ENCODE measurements at places on chromosomes 4 and X.

- DNase-seq: no peak
Observed at GRCh38 chrX:20432746-20433387, 166.2 kb upstream of the RPS6KA3 start.

DNA sequence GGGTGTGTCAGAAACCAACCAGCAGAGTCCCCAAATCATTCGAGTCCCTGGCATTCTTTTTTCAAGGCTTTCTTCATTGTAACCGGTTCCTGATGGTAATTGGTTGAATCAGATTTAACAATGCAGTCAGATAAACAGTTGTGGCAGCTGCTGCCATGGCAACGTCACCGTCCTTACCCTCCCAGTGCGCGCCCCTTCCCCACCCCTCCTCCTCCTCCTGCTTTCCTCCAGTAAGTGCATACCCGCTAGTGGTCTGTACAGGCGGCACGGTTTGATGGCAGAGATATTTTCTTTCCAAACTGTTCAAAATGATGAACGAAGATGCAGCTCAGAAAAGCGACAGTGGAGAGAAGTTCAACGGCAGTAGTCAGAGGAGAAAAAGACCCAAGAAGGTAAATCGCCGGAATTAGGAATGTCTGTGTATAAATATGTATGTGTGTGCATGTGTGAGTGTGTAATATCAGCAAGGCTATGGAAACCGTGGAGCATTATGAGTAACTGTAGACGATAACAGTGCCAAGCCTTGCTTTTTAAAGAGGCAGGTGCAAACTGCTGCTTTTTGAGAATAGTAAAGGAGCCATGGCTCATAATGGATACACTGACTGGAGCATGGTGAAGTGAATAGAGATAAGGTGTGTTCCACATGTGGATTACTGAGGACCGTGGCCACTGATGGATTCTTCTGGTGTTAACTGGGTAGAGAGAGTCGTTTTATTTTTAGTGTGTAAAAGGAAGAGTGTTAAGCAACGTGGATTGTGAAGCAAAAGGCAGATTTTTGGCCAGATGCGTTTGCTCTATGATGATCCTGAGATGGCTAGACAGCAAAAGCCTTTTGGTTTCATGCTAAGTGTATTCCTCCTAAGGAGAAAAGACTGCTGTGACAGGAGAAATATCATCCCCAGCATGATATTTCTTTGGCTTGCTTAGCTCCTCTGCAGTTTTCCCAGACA lies at the start of gene ANK2:
Gene ANK2, plus strand, starts transcription at position 233 of the 950 bp plus-strand sequence. Its CDS starts 76 bp downstream, at position 309.
- no peak for DNase-seq

GRCh38 chr4:11436084-11436483 lies 7.4 kb upstream of the HS3ST1 start:
- DNase-seq: no peak

DNA sequence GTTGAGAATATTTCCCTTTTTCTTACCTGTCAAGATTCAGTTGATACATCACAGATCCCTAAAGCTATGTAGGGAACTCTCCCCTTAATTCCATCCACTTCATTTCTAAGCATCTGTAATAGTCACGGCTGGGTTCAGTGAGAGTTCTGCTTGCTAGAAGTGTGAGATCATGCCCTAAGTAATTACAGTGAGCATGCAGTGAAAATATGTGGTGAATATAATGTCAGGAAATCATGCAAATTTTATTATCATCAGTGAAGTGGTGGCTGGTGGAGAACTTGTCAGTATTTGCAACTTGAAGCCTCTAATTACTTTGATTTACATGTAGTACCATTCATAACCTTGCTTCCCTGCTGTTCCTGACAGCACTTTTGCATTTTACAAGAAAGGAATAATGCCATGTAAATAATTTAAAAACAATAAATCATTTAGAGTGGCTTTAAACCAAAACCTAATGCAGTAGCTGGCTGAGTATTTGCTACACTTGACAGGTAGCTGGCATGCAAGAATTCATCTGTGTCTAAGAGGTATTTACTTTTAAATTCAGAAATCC lies 28.3 kb upstream of the CFAP299 start:
- DNase-seq: no peak

DNA sequence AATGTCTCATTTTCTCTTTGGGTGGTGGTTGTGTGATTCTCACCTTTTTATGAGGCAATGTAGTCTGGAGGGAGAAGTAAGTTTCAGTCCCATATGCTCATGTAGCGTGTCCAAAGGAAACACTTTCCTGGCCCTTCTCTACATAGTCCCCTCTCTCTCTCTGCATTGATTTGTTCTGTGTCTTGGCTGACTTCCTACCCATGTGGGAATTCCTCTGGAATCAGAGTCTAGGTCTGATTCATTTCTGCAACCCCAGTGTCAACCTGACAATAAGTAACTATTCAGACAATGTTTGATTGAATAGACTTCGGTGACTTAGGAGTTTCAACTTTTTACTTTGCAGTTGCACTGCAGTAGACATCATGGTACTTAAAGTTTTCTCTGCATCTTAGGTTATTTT lies 2.7 kb upstream of the ALAS2 start:
- DNase-seq: no peak

GRCh38 chr4:53012738-53013137 lies 150.6 kb downstream of the RASL11B start:
- DNase-seq: no peak

DNA sequence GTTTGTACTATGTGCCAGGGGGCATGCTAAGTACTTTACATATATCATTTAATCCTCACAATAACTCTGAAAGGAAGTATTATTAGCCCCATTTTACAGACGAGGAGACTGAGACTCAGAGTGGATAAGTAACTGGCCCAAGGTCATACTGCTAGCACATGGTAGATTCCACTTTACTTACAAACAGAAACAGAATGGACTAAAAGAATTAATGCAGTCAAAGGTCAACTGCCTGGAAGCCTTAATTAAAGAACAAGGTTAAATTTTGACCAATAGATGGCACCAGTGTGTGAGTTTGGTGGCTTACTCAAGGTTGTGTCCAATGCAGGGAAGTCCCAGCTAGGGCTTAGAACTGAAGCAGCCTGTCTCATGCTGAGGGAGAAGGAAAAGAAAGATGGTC lies 4.7 kb downstream of the RIPPLY1 start:
- DNase-seq: no peak

DNA sequence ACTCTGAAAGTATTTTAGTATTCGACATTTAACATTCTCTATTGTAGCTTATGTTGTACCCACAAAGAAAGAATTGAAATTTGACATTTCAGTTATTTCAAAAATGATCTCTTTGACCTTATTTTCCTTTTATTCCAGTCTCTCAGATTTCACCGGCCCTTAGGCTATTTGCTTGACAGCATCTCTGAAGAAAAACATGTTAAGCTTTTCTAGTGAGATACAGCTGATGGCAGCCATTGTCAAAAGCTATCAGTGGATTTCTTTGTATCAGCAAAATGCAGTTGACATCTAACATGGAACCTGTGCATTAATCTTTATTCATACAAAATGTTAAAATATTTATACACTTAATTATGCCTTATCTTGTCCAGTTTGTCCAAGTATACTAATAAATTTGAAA lies 16.7 kb downstream of the ZAR1 start:
- no peak for DNase-seq

- no peak for DNase-seq
Observed at GRCh38 chr4:126087101-126087500, 772.3 kb downstream of the FAT4 start.

DNA sequence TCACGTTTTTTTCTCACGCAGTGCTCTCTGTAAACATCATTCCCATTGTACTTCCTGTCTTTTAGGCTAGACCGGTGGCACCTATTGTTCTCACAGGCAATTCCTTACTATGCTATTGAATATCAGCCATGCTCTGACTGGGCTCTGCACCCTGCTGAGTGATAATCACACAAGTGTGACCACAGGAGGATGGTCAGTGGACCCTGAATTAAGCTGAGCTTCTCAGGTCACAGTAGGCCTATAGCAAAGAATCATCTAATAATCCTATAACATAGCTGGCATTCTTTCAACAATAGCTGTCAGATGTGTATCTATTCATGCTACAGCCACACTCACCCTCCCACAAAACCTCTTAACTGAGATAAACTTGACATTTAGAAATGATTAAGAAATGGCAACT lies 2399.8 kb upstream of the TENM3 start:
- no peak for DNase-seq

- DNase-seq: no peak
Observed at GRCh38 chrX:135544338-135544948, 24.0 kb downstream of the INTS6L start.

DNA sequence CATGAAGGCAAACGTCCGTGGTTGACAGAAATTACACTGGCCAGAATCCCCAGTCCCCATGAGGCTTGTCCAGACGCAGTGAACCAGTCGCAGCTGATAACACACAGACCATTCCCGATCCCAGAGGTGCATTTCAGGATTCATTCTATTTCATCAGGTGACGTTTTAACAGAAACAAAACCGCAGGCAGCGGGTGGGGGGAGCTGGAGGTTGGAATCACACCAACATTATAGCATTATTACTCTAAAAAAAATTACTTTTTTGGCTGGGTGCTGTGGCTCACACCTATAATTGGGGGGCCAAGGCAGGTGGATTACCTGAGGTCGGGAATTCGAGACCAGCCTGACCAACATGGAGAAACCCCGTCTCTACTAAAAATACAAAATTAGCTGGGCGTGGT lies 25.2 kb downstream of the NOP14 start:
- DNase-seq: no peak

DNA sequence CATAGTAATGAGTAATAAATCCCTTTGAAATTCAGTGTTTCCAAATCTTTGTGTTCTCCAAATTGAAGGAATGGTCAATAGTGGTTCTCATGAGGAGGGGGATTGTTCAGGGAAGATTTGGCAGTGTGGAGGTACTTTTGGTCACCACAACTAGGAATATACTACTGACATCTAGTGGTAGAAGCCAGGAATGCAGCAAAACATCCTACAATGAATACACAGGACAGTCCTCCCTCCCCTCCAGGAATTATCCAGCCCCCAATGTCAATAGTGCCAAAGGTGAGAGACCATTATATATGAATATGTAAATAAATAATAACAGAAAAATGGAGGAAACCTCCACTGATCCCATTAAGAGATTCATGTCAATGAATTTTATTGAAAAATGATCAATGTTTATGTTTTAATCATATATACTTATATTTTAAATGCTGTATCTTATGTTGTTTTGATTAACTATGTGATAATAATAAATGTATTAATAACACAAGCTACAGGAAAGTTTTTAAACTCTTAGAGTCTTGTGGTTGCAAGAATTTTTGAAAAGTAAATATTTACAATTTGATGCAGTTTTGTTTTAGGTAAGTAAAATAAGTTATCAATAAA lies 14.4 kb upstream of the FAM9A start:
- DNase-seq: no peak

DNA sequence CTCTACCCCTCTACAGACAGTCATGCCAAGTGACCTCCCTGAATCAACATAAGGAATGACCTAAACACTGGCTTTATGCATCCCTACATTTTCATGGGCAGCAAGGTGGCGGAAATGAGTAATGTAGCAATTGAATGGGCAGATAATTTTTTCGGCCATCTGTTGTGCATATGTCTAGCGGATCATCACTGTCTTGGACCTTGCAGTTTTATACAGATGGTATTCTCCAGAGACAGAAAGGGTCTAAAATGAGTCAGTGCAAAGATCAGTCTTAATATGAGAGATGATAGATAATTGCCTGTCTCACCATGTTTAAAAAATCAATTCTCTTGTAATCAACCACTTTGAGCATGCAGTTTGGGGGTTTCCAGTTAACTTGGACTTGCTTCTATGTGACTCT lies 177.3 kb upstream of the DKK2 start:
- DNase-seq: no peak

GRCh38 chr4:128711361-128711760 lies 98.1 kb upstream of the JADE1 start:
- DNase-seq: no peak

DNA sequence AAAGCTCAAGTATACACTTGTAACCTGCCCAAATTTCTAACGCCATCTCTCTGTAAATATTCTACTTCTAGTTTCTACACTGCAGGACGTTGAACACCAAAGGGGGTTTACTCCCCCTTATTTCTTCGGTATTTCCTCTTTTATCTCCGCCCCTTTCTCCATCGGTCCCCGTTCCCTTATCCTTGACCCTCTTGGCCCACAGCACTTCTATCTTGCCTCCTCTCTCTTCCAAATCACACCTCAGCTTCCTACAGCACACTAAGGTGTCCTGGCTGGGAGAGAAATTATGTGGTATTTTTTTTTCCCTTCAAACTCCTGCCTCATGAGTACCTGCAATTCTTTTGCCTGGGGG lies 715 bp downstream of the ZMAT1 start:
- no peak for DNase-seq

DNA sequence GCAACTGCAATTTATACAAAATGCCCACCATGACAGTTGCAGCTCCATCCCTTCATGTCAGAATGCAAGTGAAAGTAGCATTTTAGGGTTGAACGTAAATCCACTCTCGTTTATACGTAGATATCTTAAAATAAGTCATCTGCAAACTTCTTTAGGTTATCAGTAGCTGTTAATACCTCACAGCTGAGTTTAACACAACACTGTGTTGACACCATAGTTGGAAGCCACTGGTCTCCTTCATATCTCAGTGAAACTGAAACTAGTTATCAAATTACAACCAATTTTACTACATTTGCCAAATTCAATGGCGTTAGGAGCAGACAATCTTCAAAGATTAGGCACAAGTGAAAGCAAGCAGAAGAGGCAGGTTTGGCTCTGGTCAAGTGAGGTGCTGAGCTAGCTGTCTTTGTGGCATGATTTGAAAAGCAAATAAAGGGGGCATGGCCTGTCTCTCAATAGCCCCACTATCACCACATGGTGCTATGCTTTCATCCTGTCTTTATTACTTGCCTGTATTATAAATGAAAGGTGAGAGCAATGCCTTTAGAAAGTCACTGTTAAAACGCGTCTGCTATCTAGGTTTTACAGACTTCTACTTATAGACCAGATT lies 12.3 kb downstream of the PPP3CA start:
- DNase-seq: no peak

DNA sequence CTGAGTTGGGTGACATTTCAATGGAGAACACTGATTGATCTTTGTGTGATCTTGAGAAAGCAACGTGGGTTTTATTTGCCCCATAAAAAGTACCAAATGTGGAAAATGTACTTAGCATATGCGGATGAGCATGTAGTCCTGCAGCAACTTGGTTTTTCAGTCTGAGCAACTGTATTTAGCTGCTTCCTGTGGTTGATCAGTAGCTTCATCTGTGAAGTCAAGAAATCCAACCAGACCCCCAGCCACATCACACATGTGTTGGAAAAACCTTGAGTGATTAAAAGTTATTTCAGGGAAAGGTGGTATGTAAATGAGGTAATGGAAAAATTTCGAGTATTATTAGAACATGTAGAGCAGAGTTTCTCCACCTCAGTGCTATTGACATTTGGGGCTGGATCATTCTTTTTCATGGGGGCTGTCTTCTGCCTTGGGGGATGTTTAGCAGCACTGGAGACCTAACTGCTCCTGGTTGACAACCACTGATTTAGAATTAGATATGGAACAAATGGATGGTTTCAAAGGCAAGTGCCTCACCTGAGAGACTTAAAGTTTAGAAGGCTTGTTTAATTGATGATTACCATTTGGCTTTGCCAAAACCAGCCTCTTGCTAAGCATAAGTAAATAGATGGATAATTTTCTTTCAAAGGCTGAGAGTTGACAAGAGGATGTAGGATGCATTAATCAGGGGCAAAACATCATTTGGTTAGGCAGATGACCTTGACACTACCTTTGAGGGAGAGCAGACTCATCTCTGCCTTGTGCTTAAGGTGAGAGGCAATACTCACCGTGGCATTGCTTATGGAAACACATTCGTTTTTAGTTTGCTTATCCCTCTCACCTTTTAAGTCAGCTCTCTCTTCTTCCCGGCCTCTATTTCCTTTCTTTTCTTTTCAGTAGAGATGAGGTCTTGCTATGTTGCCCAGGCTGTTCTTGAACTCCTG lies 193.0 kb upstream of the RPS6KA3 start:
- DNase-seq: no peak
